Mesenchymal stem cell (in vitro differentiated cells and primary cell): ENCODE measurements at places on chromosomes 5 and 9.

GRCh38 chr5:62431735-62432620 is 19.4 kb downstream of the IPO11 start:
- no peak for DNase-seq

- no peak for DNase-seq
These were observed 415.0 kb downstream of the NFIB start for GRCh38 chr9:13898957-13899356.

DNA sequence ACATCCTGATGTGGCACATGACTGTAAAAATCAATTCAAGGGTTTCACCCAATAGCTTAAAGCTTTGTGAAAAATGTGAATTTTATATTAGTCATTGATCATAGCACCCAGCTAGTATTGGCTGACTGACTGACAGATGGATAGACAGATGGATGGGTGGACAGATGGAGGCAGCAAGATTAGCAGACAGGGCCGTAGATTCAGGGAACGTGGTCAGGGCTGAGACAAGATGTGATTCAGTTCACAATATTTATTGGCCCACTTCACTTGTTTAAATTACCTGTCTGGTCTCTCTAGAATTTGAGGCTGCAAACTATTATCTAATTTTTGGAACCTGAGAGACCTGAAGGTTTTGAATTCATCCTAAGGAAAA is 12.0 kb upstream of the PCSK5 start:
- DNase-seq: no peak

- no peak for DNase-seq
These were observed 92.2 kb upstream of the TRPM3 start for GRCh38 chr9:71213633-71214032.

DNA sequence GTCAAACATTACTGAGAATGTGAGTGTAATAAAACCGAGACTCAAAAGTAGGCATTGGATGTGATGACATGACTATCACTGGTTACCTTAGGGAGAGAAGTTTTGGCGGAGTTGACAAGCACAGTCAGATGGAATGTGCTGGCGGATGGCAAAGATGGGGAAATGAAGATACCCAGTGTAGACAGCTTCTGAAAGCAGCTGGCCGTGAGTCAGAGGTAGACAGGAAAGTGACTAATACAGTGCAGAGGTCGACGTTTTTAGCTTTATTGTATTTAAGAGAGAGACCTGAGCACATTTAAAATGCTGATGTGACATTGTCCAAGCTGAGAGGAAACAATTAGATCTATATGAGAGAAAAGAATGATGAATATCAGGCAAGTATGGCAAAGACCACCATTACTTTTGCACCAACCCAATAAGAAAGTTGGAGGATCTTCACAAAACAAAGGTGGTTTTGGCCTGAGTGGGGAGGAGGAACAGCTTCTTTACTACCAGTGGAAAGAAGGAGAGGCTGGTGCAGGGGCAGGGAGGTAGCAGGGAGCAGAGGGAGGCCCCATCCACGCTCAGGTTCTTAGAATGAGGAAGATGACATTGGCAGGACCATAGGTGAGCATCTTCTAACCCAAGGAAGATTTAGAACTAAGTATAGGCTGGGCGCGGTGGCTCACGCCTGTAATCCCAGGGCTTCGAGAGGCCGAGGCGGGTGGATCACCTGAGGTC is 36.7 kb upstream of the KCNIP1 start:
- DNase-seq: peak; percentile 85

- no peak for DNase-seq
These were observed 602.1 kb downstream of the TAF11L14 start for GRCh38 chr5:18236386-18236785.

DNA sequence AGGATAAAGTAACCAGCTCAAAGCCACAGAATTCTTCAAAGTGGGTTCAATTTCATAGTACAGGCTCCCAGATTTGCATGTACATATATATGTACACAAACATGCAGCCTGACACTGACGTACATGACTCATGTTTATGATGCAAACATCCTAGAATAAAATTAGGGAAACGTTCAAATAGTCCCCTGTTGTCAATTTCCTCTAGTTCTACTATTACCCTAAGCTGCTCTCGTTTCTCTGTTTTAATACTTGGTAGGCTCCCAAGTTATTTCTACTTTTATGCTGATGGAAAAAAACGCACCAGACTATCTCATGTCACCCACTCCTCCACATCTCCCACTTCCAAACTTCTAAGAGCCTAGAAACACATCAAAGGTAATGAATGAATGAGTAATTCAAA is 229.7 kb downstream of the EPB41L4A start:
- no peak for DNase-seq

DNA sequence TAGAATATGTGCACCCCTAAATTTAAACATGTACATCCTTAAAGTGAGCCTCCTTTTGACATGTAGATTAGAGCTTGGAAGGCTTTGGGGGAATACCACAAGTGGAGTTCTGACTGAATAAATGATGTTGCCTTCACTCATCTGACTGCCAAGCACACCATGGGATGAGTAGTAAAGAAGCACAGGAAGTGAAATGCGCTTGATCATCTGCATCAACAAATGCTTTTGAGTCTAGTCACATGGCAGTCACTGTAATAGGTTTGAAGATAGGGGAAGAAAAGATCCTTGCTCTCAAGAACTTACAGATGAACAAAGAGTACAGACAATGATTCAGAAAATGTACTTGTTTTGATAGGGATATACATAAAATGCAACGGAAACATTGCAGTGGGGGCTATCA is 62.0 kb upstream of the STARD4 start:
- no peak for DNase-seq

- DNase-seq: peak; percentile 7
These were observed 849.8 kb upstream of the CDH6 start for GRCh38 chr5:30343707-30344106.

- peak; percentile 32 for DNase-seq
These were observed 149.0 kb upstream of the FST start for GRCh38 chr5:53331463-53331862.

- peak; percentile 83 for DNase-seq
These were observed 98.7 kb downstream of the CCDC192 start for GRCh38 chr5:127801751-127802476.

DNA sequence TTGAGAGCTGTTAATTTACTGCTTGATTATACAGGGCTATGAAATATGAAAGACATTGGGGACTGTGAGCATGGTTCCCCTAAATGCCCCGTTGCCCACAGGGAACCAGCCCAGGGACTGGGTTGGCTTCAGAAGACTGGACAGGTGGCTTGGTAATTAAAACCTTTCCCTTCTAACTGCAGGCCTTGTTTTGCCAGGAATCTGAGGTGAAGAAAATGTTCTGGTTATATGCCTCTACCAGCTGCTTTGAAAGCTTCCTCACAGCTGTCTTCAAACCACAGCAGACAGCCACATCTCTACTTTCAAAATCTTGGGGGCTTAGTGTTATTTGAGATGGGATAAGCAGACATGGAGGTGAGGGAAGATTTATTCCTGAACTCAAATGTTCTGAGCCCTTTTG is 153.3 kb upstream of the SPRY4 start:
- DNase-seq: no peak

GRCh38 chr9:26163931-26164330 is 485.7 kb upstream of the TUSC1 start:
- peak; percentile 63 for DNase-seq

DNA sequence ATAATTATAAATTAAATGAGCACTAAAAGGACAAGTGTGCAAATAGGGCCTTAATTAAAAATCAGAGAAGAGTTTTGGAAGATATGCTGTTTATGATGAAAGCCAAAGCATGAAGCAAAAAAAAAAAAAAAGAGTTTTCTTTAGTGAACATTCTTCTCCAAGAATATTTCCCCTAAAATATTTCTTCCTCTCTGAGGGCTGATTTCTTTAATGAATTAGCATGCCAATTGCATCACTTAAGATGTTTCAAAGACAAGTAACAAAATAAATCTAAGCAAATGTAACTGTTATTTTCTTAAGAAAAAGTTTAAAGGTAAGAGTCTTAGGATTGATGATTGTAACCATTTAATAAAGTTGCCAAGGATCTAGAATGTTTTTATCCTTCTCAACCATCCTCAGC is 81.6 kb upstream of the MPDZ start:
- DNase-seq: no peak

GRCh38 chr9:91896513-91897121 is 53.4 kb downstream of the ROR2 start:
- peak; percentile 42 for DNase-seq

DNA sequence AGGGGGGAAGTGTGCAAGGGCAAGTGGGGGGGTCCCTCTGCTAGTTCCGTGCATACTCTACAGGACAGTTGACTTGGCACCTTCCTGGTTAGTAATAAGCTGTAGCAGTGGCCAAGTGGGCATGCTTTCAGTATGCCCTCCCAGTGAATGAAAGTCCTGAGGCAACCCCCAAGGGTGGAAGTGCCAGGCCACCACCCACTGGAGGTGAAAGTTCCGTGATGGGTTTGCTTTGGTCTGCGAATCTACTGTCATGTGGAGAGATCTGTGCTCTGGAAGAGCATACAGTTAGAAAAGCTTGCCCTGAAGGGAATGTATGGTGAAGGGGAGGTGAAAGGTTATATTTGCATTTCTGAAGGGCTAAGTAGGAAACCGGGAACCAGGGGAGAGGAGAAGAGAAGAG is 10.3 kb downstream of the FXN start:
- DNase-seq: no peak

DNA sequence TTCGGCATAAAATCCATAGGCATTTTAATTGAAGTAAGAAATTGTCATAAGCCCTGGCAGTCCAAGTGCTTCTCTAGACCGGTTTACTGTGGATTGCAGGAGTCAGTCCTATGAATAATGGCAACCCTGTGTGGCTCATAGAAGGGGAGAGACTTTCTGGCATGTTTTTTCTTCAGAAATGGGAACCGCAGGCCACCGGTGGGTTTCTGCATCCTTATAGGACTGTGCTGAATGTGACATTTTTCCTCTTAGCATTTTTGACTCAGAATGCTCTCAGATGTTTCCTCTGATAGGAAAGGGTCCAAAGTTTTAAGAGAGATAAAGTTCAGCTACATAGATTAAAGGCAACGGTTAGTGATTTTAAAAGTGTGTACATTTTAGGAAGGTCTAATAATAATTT is 6.3 kb downstream of the DAPK1 start:
- DNase-seq: no peak

- no peak for DNase-seq
These were observed 2.2 kb upstream of the ICE1 start for GRCh38 chr5:5420251-5420650.

GRCh38 chr5:105968981-105969380 is 1701.8 kb downstream of the EFNA5 start:
- no peak for DNase-seq

- DNase-seq: peak; percentile 64
These were observed 100.4 kb downstream of the TRIM36 start for GRCh38 chr5:115069087-115069968.

- DNase-seq: no peak
These were observed 21.6 kb downstream of the MATR3 start for GRCh38 chr5:139315056-139315615.

GRCh38 chr5:136030956-136031611 is 2.3 kb downstream of the TGFBI start:
- DNase-seq: no peak

GRCh38 chr5:170611449-170612090 is 107.8 kb downstream of the KCNIP1 start:
- peak; percentile 24 for DNase-seq

DNA sequence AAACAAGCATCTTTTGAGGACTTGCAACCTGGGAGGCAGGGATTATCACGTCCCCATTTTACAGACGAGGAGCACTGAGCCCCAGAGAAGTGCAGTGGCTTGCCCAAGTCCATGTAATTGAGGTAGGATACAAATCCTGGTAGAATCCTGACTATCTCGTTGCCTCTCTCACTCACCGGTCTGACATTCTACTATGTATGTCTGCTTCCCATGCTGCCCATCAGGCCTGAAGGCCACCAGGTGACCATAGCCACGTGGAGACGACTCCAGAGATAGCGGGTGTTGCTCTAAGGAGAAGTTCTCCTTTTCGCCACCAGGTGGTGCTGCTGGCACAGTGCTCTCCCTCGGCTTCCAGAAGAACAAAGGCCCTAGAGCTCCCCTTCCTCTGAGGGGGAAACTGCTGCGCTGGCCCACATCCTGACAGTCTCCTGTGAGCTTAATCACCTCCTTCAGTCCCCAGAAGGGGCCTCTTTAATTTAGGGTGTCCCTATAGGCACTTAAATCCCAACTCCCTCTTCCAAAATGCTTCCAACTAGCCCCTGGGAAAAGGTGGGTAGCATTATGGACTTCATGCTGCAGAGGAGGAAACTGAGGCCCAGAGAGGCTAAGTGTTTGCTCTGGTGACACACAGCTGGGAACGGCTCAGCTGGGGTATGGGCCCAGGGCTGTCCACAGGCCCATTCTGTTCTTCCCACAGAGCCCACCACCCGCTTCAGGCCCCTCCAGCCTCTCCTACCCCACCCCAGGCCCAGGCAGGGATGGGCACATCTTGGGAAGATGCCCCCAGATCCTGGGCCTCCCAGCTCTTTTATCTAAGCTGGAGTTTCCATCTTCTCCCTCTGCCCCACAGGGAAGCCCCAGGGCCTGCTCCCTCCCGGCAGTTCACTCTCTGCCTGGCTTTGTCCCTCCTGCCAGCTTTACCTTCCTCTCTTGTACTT is 6.4 kb downstream of the SLC34A1 start:
- peak; percentile 86 for DNase-seq

DNA sequence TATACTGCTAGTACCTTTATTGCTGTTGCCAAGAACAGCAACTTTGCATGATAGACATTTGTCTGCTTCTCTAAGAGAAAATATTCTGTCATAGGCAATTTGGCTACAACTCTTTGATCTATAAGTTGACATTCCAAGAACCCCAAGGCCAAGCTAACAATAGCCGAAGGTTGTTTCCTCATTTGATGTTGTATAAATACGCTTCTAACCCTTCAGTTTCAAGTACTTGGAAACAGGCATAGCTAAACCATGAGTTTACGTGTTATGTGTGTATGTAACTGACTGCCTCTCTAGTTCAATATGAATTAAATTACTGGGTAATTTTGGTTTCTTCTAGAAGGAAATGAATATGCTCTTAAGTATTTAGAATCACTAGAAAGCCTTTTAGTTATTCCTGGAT is 1034.0 kb downstream of the TLE4 start:
- DNase-seq: peak; percentile 22

- no peak for DNase-seq
These were observed 257.9 kb downstream of the DOCK8 start for GRCh38 chr9:472479-473075.

- DNase-seq: no peak
These were observed 18.0 kb downstream of the FRRS1L start for GRCh38 chr9:109149089-109149488.

GRCh38 chr9:123475407-123475806 is 119.4 kb downstream of the CRB2 start:
- DNase-seq: no peak

GRCh38 chr5:34034534-34035327 is 8.3 kb downstream of the C1QTNF3 start:
- no peak for DNase-seq

GRCh38 chr5:66945389-66946349 is 250.9 kb downstream of the CD180 start:
- DNase-seq: peak; percentile 49

GRCh38 chr5:144130306-144130705 is 40.2 kb downstream of the YIPF5 start:
- no peak for DNase-seq
